ENCODE measurements at places on chromosomes 6 and 20.

- DNase-seq, result no peak
Observed at GRCh38 chr20:53569005-53569404, 24.6 kb downstream of the ZNF217 start.

DNA sequence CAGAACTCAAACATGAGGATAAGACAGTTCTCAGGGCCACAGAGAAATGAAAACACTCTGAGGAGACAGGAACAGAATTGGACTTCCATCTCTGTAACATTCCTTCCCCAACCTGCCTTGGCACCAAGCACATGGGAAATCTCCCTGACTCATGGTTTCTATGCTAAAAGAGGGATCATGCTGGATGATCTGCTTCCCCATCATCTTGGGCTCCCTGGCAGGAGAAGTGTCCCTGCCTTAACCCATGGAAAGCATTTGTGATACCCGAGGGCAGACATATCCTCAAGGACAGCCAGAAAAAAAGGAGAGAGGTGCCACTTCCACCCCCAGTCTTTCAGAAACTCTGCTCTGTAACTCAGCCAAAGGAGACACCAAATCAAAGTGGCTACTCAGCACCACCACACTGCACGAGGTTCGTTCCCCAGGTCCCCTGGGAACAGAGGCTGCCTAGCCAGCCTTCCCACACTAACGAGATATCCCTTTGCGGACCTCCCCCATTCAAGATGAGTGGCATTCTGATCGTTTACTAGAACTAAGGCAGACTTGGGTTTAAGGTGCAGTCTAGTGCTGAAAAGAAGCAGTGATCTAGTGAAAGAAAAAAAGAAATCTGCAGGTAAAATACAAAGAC, 34.8 kb downstream of the BLOC1S5 start:
- no peak for DNase-seq

DNA sequence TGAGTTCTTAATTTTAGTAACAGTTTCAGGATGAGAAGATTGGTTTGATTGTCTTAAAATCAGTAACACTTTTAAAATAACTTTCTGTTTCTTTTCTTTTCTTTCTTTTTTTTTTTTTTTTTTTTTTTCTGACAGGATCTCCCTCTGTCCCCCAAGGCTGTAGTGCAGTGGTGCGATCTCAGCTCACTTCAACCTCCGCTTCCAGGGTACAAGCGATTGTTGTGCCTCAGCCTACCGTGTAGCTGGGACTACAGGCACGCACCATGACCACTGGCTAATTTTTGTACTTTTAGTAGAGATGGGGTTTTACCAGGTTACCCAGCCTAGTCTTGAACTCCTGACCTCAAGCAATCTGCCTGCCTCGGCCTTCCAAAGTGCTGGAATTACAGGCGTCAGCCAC, 33.7 kb upstream of the KCNQ5 start:
- no peak for DNase-seq

GRCh38 chr6:161168281-161168891, 105.5 kb downstream of the AGPAT4 start:
- no peak for DNase-seq

DNA sequence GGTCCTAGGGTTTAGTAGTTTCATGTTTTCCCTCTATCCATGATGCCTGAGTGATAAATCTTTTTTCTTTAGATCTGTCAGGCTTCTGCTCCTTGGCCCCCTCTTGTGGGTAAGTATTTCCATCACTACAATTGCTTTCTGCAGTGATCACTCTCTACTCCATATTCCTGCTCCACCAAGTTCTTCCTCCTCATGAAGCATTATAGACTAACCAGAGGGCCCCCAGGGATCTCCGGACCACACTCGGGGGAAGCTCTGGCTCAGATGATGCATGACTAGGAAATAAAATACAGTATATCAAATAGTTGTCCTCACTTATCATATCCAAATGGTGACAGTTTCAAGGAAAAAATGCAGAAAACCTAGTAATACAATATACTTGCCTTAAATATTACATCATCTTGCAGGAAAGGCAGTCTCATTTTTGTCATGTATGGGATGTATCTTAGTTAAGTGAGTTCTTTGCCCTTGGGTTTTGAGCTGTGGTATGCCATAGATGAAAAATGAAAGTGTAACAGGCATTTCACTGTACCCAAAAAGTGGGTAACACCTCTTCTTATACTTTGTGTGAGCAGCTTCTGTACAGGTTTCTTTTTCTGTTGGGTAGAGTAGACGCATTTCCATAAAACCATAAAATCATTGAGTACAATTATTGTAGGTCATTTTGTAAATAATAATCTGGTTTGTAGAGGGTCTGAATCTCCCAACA, 200.9 kb upstream of the EYA4 start:
- DNase-seq, result no peak

DNA sequence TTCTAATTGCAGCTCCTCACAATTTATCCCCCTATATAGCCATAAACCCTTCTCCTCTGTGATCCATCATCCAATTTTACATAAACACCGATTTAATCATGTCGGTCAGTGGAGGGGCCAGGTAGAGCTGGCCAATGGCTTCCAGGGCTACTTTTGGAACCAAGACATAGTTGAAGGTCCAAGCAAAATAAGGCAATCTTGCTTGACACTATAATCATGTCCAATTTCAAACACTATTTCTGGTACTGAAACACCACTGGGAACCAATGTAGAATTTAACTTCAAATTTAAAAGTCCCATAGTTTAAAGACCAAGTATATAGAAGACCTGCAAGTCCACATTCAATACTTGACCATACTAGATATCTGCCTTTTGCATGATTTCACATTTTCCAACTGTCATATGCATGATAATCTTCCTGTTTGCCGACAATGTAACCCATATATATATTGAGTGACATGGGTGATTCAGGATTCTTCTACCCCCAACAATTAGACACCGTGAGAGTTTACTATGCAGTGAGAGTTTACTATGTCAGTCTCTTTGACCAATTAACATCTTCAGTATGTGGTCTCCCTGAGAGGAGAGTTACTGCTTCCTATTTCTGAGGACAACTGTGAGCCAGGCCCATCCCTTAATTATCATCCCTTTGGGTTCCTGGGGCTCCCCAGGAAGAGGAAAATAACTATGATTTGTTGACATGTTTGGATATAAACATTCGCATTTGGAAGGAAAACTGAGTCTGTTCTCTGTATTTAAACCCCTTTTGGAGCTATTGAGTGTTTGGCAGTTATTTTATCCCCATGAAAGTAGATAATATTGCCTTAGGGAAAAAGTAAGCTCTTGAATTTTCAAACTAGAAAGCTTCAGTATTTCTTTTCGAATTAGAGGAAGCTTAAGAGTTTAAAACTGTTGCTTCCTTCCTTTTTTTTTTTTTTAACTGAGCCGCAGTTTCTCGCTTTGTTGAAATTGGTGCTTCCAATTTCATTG, 31.8 kb downstream of the SAMD3 start:
- no peak for DNase-seq

DNA sequence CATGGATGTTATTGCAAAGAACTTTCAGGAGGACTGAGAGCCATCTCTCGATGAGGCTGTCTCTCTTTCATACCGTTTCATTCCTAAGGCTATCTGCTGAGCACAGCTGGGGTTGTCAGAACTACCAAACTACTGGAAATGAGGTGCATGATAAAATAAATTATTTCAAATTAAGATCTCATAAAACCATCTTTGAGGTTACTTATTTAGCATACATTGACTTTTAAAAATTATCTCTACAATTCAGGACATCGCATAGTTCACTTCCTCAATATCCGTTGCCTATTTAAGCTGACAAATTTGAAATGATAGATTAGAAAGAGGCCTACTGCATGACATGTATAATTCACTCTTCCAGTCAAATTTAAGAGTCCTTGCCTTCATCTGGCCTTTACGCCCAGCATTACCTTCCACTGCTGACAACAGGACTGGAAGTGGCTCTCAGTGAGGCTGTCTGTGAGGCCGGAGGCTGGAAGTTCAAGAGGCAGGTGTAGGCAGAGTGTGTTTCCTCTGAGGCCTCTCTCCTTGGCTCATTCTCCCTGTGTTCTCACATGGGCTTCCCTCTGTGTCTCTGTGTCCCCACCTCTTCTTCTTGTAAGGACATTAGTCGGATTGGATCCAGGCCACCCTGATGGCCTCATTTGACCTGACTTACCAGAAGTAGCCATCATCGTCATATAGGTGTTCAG, 12.8 kb upstream of the DUSP22 start:
- DNase-seq, result no peak

- DNase-seq, result no peak
Observed at GRCh38 chr6:423799-424345, 32.3 kb downstream of the IRF4 start.

DNA sequence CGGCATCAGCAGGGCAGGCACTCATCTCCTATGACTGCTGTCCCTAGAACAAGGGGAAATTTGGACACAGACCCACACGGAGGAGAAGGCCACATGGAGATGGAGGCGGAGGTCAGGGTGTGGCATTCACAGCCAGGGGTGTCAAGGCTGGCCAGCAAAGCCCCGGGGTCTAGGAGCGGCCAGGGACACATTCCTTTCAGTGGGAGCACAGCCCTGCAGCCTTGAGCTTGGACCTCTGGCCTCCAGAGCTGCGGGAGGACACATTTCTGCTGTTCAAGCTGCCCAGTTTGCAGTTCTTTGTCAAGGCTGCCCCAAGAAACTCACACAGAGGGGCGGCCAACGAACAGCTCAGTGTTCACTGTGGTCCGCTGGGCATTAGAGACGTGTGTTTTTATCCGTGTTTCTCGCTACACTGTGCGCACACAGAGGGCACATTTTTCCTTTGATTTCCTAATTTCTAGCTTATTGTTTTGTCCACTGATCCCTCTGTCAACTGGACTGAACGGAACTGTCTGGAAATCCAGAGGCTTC, 93.4 kb upstream of the MPC1 start:
- DNase-seq, result no peak

DNA sequence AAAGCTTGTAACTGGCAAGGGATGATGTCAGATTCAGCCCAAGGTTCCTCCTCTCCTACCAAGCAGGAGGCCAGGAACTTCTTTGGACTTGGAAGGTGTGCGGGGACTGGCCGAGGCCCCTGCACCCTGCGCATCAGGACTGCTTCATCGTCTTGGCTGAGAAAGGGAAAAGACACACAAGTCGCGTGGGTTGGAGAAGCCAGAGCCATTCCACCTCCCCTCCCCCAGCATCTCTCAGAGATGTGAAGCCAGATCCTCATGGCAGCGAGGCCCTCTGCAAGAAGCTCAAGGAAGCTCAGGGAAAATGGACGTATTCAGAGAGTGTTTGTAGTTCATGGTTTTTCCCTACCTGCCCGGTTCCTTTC, 14.4 kb downstream of the TNFAIP3 start:
- no peak for DNase-seq

DNA sequence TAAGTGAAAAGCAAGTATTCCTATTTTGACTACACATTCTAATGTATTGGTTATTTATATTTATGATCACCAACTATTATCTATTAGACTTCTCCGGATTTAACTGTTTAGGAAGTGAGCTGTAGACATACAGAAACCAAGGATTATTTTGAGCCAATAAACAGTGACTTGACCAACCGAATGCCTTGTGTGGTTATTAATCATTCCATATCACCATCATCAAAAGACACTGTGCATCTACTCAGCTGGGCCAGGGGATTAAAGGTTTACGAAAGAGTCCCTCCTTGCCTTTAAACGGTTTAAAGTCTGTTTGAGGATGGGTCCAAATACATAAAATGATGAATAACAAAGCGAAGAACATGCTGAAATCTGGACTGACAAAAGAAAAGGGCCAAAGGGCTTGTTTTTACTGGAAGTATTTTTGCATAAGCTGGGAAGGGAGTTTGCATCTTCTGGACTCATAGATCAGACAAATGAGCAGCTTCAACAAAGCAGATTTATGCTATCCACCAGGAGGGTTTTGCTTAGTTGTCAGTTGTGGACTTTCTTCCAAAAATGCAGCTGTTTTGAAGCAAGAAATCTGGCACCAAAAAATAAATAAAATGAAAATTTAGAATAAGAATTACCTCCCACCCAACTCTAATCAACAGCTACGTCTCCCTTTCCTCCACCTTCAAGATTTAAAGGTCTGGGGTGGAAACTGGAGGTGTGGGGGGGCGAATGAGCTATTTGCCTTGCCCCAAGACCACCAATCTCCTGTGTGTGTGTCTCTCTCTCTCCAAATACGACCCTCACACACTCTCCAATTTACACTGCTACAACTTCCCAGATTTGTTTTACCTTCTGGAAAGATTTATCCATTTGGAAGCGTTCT, 33.6 kb upstream of the ID4 start:
- DNase-seq, result no peak

DNA sequence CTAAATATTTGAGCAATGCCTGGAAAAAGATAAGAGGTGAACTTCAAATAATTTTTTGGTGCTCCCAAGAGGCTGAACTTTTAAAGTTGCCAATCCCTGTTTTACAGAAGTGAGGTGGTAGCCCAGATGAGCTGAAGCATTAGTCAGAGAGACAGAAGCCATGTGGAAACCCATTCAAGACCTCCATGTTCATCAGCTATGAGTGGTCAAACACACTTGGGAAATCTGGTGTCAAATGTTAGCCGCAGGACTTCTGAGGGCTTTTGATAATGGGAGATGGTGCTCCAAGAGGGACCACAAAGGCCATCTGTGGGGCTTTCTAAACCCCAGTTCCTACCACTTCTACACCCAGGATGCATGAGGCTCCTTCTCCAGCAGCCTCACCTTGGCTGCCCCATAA, 77.5 kb upstream of the MRPS10 start:
- no peak for DNase-seq

- no peak for DNase-seq
Observed at GRCh38 chr6:79158856-79159516, 75.5 kb downstream of the HMGN3 start.

GRCh38 chr6:1335367-1336037, 23.6 kb downstream of the FOXQ1 start:
- no peak for DNase-seq

GRCh38 chr6:149094934-149095351, 222.6 kb upstream of the TAB2 start:
- DNase-seq, result no peak

Data from NCI-H1436 treated with DMSO at 0.1 percent for 48 hours (cell line).